ENCODE measurements at places on chromosomes 1 and 21.

GRCh38 chr1:111455642-111456031 lies 6.4 kb downstream of the ATP5PB start:
- ATAC-seq: no peak

GRCh38 chr21:36948686-36949085 lies 17.8 kb downstream of the HLCS start:
- no peak for ATAC-seq

- ATAC-seq: no peak
Observed at GRCh38 chr1:24903560-24903954, 26.5 kb downstream of the RUNX3 start.

GRCh38 chr1:180482425-180483275 lies 19.7 kb downstream of the ACBD6 start:
- ATAC-seq: peak; percentile 77

DNA sequence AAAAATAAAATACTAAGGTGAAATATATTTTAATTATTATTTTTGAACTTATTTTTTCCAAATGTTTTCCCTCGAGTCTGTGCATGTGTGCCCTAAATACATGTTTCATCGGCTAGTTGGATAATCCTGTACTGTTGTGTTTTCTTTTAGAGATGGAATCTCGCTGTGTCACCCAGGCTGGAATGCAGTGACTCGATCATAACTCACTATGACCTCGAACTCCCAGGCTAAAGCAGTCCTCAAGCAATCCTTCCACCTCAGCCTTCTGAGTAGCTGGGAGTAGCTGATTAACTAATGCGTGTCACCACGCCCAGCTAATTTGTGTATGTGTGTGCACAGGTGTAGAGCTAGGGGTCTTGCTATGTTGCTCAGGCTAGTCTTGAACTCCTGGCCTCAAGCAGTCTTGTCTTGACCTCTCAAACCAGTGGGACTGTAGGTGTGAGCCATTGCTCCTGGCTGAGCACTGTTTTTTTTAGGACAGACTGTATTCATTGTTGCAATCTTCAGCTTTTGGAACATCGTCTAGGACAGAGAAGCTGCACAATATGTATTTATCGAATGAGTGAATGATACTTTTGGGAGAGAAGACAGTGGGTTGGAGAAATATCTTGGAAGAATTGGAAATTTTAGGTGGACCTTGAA lies 4.8 kb upstream of the TMCO1 start:
- peak; percentile 3 for ATAC-seq

DNA sequence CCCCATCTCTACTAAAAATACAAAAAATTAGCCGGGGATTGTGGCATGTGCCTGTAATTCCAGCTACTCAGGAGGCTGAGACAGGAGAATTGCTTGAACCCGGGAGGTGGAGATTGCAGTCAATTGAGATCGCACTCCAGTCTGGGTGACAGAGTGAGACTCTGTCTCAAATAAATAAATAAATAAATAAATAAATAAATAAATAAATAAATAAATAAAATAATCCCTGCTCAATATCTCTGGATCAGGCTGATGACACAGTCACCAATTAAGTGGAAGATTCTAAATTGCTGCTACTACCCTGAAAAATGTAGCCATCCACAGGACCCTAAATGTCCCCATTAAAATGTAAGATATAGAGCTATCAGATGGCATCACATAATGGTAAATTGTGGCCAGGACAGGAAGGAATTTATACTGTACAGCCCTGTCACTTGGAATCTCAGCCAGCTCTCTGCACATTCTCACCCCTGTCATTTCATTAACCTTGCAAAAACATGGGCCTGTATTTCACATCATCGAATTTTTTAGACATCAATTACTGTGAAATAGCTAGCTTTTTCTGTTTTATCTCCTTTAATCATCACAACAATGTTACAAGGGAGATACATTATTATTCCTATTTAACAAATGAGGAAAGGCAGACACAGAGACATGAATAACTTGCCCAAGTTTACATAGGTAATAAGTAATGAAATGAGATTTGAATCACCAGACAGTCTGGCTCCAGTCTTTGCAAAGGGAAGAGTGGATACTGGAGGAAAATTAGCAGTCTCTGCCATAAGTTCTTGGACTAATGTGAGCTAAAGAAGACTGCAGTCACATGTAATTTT lies 56.7 kb upstream of the NTPCR start:
- peak; percentile 79 for ATAC-seq

GRCh38 chr1:6464514-6464836 lies 1.5 kb downstream of the TNFRSF25 start:
- no peak for ATAC-seq

DNA sequence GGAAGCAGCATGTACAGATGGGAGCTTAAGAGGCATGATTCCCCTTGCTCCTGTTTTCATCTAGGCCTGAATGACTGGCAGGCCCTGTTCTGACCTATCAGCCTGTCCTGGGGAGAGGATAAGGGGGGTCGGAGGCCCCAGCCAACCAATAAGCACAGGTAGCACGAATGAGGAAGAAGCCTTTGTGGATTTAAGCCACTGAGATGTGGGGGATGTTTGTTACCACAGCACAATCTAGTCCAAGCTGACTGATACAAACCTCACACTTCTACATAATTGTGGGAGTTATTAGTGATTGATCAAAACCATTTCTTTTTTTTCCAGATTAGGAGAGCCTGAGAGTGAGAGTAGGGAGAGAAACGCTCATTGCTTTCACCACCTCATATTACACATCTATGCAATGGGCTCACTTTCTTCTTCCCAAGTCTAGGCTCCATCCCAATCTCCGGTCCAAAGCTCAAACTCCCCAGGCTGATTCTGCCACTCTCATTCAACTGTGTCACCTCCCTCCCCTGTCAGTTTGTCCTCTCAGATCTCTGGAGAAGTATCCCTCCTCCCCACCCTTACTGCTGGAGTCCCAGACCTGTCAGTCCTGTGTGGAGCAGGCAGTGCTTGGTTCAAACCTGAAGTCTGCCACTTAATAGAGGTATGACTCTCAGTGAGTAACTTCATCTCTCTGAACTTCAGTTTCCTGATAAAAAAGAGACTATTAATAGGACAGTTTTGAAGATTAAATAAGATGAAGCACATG lies 220.5 kb downstream of the PTPRU start:
- ATAC-seq: no peak

DNA sequence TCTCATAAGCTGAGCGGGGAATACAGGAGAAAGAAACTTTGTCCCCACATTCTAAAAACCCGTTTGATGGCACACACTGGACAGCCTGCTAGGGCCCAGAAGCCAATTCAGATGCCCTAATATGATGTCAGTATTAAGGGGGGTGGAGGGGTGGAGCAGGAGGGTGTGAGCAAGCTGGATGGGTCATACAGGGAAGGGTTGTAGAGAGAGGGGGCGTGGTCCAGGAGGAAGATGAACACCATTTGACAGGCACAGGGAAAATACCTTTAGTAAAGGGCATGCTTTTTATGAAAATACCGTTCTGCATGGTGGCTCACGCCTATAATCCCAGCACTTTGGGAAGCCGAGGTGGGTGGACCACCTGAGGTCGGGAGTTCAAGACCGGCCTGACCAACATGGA lies 6.0 kb downstream of the TARS2 start:
- ATAC-seq: no peak

GRCh38 chr21:33666153-33666552 lies 23.9 kb downstream of the ITSN1 start:
- no peak for ATAC-seq

- ATAC-seq: no peak
Observed at GRCh38 chr1:10544239-10544638, 69.5 kb downstream of the PEX14 start.

GRCh38 chr1:89894210-89895201 lies 73.7 kb downstream of the LRRC8D start:
- ATAC-seq: peak; percentile 99

DNA sequence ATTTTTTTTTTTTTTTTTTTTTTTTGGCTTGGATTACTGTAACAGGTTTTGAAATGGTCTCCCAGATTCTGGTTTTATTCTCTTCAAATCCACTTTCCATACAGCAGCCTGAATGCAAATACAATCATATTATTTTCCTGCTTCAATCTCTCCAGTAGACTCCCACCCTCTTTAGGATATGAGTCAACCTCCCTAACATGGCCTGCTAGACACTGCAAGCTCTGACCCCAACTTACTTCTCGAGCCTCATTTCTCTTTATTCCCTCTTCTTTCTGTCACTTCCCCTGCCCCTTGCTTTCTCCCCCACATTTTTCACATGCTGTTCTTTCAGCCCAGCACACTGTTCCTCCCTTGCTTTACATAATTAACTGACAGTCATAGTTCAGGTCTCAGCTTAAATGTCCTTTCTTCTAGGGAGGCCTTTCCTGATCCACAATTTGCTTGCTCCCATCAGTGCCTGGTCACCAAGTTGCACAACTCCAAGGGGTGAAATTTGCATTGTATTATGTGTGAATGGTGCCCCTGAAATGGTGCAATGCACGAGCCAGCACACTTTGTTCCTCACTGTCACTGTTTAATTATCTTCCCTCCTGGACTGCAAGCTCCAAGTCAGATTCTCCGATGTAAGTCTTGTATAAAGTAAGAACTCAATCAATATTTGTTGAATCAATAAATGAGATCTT lies 22.1 kb upstream of the IL19 start:
- no peak for ATAC-seq

GRCh38 chr1:183730107-183730724 lies 74.7 kb upstream of the RGL1 start:
- no peak for ATAC-seq

DNA sequence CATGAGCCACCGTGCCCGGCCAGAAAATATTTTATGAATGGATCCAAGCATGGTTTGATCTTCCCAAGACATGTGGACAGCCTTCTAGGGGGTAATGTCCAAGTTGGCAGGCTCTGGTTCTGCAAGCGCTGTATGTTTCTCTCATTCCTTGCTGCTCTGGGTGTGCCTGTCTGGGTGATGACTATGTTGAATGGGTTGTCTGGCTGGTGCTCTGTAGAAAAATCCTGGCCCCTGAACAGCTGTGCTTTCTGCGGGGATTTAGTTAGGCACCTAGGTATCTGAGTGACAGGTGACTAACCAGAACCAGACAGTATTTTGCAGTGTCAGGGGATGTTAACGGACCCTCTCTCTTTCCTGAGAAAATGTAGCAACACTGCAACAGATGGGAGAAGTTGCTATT lies 14.1 kb downstream of the HUNK start:
- no peak for ATAC-seq

DNA sequence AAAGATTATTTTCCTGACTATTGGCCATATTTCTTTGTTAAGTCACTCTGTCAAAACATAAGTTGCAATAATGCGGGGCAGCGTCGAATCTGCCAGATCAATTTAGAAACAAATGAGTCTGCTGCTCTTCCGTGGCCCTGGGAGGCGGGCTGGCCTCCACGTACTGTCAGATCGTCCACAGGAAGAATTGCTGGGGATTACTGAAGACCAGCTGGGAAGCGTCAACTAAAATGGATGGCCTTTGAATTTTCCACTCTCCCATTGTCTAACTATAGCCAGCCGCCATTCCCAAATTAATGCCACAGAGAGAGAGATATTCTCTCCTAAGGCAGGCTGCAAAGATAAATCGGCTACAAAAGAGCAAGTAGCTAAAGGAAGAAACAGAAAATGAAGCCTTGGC lies 560.2 kb downstream of the SMYD3 start:
- ATAC-seq: no peak

- ATAC-seq: peak; percentile 11
Observed at GRCh38 chr1:201649761-201650622, 111.1 kb downstream of the NAV1 start.

DNA sequence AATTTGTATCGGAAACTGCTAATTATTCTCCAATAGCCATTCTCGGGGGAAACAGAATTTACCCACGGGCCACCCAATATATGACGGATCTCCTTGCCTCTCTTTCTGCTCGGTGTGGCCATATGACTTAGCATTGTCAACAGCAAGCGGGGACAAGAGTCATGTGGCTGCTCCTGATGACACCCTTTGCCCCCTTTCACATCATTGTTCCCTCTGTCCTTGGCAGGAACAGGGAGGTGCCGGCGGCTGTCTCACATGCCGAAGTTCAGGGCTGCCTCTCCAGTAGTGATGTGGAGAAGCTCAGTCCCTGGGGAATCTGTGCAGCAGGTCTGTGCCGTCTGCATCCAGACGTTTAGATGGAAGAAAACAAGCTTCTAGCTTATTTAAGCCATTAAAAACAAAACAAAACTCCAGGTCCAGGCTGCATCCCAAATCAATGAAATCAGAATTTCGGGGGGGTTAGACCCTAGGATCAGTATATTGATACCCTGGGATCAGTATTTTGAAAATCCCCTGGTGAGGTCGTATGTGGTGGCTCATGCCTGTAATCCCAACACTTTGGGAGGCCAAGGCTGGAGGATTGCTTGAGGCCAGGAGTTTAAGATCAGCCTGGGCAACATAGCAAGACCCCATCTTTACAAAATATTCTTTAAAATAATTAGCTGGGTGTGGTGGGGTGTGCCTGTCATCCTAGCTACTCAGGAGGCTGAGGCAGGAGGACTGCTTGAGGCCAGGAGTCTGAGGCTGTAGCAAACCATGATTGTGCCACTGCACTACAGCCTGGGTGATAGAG lies 10.8 kb downstream of the MYOM3 start:
- ATAC-seq: no peak

DNA sequence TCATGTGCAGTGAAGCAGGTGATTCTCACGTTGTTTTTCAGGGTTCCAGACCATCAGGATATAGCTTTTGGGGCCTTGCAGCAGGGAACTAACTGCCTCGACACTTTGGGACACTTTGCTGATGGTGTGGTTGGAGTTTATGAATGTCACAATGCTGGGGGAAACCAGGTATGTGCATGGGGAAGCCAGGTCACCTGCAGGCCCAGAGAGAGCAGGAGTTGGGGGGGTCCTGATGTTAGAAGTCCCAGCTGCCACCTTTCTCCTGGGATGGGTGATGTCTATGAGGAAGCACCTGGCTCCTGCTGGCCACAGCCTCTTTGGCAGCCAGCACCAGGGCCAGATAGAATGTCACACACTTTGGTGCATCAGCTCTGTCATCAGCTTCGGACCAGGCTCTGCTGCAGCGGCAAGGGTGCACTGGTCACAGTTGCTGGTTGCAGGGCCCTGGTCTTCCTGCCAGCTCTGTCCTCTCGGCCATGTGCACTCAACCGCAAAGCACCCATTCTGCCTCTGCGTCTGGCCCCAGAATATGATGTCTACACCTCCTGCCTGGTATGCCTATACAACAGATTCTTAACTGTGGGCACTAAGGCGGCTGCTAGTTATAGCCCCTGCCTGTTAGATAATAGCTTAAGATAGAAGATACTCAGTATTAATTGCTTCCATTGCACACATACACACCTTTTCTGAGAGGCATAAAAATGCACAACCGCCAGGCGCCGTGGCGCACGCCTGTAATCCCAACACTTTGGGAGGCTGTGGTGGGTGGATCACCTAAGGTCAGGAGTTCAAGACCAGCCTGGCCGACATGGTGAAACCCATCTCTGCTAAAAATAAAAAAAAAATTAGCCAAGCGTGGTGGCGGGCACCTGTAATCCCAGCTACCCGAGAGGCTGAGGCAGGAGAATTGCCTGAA lies 160.7 kb downstream of the PGBD5 start:
- ATAC-seq: no peak

DNA sequence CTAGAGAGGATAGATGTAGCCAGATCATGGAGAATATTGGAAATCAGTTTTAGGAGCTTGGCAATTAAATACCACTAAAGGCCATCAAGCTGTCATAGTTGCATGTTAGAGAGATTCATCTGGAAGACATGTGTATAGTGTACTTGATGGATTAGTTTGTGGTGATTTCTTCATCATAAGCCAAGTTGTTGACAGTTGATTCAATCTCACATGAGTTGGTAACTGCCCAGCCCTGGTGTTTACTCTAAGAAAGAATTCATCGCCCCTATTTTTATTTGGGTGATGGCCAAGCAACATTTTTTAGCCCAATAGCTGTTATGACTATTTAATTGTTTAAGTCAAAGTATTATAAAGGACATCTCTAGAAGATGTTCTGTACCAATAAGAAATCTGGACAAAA lies 737.6 kb downstream of the PLA2G4A start:
- no peak for ATAC-seq

GRCh38 chr21:45203983-45204382 lies 83.7 kb downstream of the POFUT2 start:
- ATAC-seq: peak; percentile 46

Measured in SK-N-SH treated with all-trans-retinoic acid at 6 μM for 48 hours (cell line).